ENCODE measurements at places on chromosomes 4 and X.
A peak's percentile ranks its signal among the peaks of the same experiment; 100 is the strongest.

DNA sequence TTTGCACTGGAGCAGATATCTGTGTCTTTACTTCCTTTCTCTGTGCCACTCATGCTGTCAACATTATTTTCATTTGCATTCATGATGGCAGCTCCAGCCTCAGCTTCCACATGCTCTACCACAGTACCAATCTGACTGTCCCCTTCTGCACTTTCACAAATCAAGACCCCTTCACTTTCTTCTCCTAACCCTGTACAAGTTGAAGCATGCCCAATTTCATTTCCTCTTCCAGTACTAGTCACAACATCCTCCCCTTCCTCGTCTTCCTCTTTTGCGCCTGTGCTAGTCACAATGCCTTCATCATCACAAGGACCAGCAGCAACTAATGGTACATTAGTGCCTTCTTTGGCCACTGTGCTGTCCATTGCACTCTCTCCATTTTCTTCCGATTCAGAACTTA is 26.5 kb downstream of the BOD1L1 start:
- DNase-seq, result no peak

- peak; percentile 81 for DNase-seq
Observed at GRCh38 chrX:48891402-48892288, 5.9 kb downstream of the TIMM17B start.

GRCh38 chr4:54548098-54548620 is 109.6 kb upstream of the KIT start:
- DNase-seq, result no peak

GRCh38 chrX:48782216-48782615 is 4.2 kb upstream of the GATA1 start:
- DNase-seq, result no peak

- DNase-seq, result no peak
Observed at GRCh38 chrX:53211391-53211978, 13.5 kb downstream of the KDM5C start.

DNA sequence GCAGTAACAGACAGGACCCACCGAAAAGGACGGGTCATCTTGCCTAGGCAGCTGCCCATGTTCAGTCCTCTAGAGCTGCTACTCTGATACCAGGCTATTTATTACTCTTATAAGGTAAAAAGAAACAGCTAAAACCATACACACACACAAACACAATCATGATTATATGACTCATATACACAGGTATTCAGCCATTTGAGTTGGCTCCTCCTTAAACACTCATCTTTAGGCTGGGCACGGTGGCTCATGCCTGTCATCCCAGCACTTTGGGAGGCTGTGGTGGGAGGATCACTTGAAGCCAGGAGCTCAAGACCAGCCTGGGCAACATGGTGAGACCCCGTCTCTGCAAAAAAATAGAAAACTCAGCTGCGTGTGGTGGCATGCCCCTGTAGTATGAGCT is 76.6 kb downstream of the F11 start:
- no peak for DNase-seq

DNA sequence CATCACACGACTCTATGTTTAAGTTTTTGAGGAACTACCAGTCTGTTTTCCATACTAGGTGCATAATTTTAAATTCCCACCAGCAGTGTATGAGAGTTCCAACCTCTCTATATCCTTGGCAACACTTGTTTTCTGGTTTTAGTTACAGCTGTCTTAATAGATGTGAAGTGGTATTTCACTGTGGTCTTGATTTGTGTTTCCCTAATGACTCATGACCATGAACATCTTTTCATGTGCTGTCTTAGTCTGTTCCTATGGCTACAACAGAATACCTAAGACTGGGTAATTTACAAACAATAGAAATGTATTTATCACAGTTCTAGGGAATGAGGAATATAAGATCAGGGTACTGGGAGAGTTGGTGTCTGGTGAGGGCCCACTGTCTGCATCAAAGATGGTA is 51.5 kb upstream of the GPR78 start:
- no peak for DNase-seq

- DNase-seq, result no peak
Observed at GRCh38 chrX:115616943-115617563, 56.1 kb downstream of the PLS3 start.

- no peak for DNase-seq
Observed at GRCh38 chr4:108555701-108556100, 64.7 kb upstream of the RPL34 start.

- DNase-seq, result no peak
Observed at GRCh38 chrX:24682739-24683432, 10.8 kb upstream of the POLA1 start.

DNA sequence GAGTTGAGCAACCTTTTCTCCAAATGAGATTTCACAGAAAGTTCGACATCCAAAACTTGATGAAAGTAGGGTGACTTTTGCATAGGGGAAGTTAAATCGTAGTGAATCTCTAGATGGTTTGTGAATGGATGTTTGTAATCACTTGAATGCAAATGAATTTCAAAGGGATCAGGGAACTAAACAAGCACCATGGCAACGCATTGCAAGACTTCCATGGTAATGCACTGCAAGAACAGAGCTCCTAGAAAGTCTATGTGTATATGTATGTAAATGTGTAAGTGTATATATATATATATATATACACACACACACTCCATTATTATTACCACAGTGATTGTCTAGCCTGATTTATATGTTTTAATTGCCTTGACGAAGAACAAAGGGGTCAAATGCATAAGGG is 27.3 kb downstream of the INTS6L start:
- no peak for DNase-seq

DNA sequence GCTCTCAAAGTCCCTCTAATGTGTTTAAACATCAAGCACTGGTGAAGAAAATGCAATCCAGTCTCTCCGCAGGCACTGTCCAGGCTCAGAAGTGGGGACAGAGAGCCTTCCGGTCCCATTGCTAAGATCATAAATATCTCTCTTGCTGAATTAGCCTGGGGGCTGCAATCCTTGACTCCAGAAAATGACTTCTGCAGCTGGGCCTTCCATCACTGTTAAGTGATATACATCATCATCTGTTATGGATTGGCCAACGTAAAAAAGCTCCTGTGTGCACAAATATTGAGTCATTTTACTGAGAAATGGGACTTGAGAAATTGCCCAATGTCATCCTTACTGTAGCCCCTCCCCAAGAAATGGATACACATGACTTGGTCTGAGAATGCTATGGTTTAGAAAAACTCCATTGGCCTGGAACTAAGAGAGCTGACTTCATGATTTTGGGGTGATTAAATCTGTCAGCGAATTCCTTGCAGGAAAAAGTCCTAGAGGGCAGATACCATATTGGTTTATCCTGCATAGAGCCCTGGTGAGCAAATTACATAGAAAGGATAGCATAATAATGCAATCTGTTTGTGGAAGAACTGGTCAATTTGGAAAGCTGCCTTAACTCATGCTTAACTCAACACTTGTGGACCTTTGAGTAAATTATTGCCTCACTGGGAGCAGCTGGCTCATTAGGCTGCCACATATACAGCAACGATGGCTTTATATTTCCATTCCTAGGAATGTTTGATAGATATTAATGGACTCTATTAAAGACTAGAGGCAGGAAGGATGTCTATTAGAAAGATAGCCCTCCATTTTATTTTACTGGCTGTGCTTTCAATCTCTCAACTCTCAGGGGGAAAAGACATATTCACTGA is 346.1 kb downstream of the GBA3 start:
- no peak for DNase-seq

DNA sequence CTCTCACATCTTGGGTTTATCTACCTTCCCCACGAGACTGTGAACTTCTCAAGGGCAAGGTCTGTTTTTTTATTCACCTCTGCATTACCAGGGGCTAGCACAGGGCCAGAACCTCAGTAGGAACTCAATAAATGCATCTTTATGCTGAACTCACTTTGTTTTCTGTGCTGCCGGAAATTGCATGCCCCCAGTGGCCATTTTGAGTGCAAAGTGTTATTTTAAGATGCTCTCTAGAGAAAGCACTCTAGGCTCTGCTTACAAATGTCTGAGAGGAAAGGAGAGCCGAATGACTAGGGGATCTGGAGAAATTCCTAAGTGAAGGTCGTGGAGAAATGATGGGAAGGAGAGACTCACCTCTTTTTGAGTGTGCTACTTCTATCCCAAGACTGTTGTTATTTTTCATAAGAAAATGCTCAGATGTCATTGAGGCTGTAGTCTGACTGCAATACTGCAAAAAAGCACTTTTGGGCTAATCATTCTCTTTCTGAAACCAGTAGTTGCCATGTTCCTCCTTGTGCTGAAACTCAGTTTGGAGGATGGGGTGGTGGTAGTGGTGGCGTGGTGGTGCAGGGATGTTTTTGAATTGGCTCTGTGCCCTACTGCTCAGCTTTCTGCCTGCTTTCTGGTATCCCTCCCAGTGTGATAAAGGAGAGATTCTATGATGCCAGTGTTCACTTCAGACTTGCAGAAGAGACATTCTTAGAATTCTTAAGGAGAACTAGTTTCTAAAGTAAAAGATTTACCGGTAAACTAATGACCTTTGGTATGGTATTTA is 41.3 kb downstream of the DOCK11 start:
- DNase-seq, result peak; percentile 66

DNA sequence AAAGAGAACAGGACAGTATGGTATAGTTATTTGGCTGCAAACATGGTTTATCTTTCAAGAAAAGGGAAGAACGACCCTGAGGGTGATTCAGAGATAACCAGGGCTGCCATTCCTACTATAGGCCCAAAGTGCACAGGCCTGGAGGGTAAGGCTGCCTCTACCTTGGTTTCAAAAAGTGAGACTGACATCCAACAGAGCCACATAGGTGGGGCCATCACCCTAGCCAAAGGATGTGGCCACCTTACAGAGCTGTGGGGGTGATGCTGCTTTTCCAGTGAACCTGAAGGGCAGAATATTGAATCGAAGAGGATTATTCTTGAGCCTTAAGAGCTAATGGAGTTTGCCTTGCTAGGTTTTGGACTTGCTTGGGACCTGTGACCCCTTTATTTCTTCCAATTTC is 15.7 kb downstream of the SH2D1A start:
- DNase-seq, result no peak

DNA sequence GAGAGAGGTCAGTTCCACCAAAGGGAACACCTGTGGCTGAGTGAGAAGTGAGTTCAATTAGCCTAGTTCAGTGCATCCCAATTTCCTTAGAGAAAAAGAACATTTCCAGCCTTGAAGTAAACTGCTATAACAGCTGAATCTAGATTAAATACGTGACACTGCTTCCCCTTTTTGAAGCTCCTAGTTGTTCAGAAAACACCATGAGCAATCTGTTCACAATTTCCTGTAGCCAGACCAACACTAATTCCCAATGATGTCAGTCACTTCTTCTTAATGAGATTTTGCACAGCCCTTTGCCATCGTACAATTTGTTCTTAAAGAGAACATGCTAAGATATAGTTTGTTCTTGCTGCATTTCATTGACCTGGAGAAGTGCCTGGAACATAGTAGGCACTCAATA is 144.6 kb upstream of the EDNRA start:
- DNase-seq, result no peak

DNA sequence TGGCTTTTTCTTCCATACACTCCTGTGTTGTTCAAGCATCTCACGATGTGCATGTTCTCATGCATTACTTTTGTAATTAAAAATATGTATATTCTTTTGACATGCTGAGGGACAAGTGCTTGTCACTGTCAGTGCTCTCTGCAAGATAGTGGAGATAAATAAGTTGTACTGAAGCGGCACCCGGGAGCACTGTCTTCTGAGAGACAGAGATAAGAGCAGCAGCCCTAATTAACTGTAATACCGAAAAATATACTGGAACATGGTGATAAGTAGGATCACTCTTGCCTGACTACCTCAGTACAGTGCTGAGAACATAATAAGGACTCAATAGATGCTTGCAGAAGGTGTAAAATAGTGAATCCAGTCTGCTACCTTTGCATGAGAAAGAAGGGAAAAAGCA is 9.4 kb upstream of the GPR173 start:
- DNase-seq, result no peak

DNA sequence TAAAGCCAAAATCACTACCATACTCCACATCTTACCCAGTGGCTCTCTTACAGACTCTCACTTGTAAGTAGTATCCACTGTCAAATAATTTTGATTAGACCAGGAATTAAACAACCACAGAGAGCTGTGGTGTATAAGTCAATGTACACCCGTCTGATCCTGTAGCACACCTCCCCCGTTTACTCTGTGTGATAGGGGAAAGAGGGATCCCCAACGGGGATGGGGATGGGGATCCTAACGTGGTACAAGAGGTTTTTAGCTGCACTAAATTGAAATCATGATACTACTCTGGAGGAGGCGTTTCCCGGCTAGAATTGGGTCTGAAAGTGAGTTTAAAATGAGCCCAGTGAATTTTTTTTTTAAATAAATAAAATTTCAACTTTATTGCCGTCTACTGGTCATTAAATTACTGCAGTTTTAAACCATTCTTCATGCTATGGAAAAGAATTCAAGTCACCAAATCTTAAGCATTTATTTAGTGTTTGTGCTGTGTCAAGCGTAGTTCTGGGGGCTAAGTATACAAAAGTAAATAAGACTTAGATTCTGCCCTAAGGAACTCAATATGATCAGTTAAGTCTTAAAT is 76.6 kb downstream of the INTS12 start:
- no peak for DNase-seq

DNA sequence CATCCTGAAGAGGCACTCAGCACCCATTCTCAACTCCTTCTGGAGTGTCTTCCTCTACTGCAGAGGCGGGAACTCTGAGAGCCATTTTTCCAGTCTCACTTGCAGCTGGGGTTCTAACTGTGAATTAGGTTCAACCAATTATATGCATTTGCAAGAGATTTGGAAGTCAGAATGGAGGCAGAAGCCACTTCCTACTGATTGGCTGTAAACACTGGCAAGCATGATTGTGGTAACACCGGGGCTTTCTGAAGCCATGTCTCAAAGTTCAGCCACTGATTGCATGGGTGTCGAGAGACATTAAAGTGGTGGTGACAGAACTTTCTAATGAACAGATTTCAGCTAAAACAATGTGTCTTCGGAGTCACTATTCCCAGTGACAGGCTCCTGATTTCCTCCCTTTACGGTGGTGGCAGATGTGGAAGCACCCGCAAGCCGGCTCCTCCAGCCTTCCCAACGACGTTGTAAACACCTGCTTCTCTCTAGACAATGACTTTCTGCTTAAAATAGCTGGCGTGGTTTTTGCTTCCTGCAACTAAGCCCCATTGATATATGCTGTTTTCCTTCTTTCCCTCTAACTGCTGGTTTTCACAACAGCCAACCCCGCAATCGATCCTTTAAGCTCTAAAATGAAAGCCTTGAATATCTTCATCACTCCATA is 92.0 kb downstream of the IRF2 start:
- DNase-seq, result no peak

GRCh38 chr4:48778431-48779094 is 1.5 kb downstream of the FRYL start:
- DNase-seq, result no peak

All from natural killer cell treated with Interleukin-12 subunit alpha and Interleukin-12 subunit beta and Interleukin-15 and Interleukin-18, amount 100 ng/mL, for 72 hours (primary cell).